RPMI7951 (cell line): ENCODE measurements at places on chromosomes 1 and 21.

- no peak for DNase-seq
These were observed 120.9 kb downstream of the PPIAL4G start for GRCh38 chr1:148362216-148362611.

GRCh38 chr1:174274452-174274851 lies 115.1 kb downstream of the RABGAP1L start:
- no peak for DNase-seq

DNA sequence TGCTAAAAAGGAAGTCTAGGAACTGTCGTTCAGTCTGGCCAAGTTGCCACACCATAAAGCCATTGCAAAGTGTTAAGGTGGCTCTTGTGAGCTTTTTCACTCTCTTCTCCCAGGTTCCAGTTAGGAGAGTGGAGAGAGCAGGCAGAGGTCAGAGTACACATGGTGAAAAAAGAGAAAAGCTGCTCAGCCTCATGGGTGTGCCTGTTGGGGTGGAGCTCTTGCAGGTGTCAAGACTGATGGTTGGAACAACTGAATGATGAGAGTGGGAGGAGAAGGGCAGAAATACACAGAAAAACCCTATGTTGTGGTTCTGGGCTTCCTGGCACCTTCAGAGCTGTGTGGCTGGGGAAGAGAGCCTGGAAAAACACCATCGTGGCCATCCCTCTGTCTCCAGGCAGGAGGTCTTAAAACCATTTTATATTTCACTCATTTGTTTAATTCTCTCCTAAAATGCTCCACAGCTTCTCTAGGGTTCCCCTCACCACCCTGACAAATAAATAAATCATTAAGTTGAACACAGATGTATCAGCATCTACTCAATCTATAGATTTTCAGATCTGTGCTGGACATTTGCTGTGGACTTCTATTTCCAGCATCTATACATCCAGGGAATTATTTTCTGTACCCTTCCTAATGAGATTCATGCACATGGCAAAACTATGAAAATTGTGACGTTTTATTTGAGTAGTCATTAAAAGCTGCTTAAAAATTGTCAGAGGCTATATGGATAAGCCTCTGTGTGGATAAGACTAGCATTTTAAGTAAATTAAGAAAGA lies 17.5 kb downstream of the UBASH3A start:
- no peak for DNase-seq

DNA sequence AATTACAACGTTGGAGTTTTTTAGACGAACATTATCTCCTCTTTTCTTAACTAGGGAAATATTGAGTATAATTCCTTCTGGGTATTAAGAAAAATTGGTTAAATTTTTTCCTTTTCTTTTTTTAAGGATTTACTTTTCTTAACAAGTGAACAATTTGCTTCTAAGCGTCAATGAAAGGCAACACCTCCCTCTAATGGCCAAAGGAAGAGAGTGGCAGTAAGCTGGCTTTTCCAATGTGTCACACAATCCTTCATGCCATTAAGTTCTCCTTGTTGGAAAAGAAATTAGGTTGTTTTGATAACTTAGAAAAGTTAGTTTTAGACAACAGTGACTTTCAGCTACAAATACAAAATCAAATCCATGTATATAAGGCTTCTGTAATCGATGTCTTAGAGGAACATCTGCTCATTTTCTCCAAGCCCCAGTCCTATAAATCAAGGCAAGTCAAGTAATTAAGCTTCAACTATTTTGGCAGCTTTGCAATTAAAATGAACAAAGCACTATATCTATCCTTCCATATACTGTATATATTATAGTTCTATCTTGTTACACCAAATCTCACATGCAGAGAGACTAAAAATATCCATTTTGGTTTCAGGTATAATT lies 62.8 kb downstream of the EDEM3 start:
- DNase-seq = peak; percentile 44
